Left ventricle myocardium superior (tissue), 1 donor: ENCODE measurements at places on chromosomes 7 and 10. TPM values are rescaled to one million over a fixed set of nuclear protein-coding genes. Genes with fewer than 3 reads are reported as not detected.

ZNF488 gene
- total RNA-seq: not detected

GDF2 gene
- not detected for total RNA-seq

DNA sequence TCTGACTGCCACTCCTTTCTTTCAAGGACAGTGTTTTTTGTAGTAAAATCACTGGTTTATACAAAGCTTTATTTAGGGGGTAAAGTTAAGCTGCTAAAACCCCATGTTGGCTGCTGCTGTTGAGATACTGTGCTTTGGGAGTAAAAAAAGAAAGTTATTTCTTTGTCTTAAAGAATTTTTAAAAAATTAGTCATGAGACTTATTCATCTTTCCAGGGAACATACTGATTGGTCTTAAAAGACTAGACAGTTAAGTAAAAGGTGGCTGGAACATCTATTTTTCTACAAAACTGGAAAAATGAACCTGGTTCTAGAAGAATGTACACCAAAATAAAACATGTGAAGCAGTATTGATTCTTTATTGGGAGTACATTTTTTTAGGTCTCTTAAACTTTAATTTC lies 20.6 kb downstream of the BBIP1 start:
- DNase-seq: no peak

GRCh38 chr7:151008511-151009323 lies 15.6 kb downstream of the ATG9B start:
- DNase-seq: peak; percentile 85

- no peak for DNase-seq
These were observed 60.8 kb upstream of the DOCK1 start for GRCh38 chr10:126844406-126844805.

GRCh38 chr10:103766751-103767505 lies 88.4 kb downstream of the SH3PXD2A start:
- no peak for DNase-seq

- no peak for DNase-seq
These were observed 108.6 kb downstream of the NSUN6 start for GRCh38 chr10:18542832-18543231.

- DNase-seq: no peak
These were observed 22.2 kb downstream of the ANK3 start for GRCh38 chr10:60367431-60367830.
